Common myeloid progenitor, CD34-positive (primary cell): ENCODE measurements at places on chromosomes 5 and 9.
A peak's percentile ranks its signal among the peaks of the same experiment; 100 is the strongest.

DNA sequence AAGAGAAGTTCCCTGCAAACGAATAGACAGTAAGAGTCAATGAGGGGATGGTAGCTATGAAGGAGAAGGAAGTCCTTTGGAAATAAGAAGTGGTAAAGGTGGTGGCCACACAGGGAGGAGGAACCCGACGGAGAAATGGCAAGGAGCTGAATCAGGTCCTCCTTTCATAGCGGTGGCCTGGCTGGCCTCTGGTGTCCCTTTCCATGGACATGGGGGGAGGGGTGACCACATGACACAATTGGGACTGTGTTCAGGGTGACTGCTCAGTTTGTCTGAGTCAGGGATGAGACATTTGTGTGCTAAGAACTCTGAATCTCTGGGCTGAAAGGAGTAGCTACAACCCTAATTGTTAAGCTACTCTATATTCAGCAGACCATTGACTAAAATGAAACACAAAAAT, 28.7 kb upstream of the TIMD4 start:
- DNase-seq: no peak

- DNase-seq: no peak
Measured at GRCh38 chr9:32625320-32625719, 10.1 kb downstream of the TAF1L start.

- peak; percentile 56 for DNase-seq
Measured at GRCh38 chr5:35003018-35003957, 44.5 kb downstream of the AGXT2 start.

DNA sequence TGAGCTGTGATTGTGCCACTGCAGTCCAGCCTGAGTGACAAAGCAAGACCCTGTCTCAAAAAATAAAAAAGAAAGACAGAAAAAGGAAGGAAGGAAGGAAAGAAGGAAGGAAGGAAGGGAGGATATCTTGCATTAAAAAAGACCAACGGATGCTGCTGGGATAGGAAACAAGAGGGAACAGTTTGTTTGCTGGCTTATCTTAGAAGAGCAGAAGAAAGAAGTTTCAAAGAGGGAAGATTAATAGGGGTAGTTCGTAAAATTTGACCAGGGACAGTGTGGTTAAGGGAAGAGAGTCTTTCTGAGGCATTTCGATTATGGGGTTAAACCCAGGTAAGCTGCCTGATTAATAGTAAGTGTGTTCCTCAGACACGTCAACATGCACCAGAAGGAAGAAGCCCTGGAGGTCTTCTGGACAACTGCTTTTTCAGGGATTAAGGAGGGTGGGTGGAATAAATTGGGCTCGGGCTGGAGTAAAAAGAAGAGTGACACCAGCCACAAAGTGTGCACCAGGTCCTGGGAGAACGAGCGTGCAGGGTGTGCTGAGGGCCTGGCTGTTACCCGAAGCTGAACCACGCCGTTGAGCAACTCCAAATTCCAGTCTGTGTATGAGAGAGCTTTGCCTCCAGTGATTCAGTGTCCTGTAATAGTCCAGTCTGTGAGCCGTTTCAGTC, 24.8 kb downstream of the FYB1 start:
- peak; percentile 42 for DNase-seq

- DNase-seq: no peak
Measured at GRCh38 chr9:84320231-84320630, 20.3 kb downstream of the SLC28A3 start.

DNA sequence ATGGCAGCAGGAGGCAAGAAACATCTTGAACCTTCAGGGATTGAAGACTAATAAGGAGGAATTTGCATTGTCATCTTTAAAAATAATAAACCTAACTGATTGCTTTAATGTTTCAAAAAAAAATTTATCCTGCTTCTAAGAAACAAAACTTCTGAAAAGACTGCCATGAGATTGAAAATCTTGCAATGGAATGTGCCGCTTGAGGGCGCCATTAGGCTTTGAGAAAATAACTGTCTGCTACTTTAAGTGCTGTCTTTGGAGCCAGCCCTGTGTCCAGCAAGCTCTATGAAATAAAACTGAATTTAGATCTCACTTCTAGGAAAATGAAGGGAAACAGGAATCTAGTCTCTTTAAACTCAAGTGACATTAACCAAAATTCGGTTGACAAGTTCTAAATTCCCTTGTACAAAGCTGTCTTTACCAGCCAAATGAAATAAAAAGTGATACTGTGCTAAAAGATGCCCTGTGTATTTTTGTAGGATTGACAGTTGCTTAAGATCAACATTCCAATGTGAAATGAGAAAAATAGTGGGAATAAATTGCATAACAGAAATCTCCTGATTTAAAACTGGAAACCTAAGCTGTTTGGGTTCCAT, 79.4 kb downstream of the ESM1 start:
- DNase-seq: peak; percentile 73

- peak; percentile 38 for DNase-seq
Measured at GRCh38 chr9:33517373-33517772, 6.7 kb upstream of the ANKRD18B start.

DNA sequence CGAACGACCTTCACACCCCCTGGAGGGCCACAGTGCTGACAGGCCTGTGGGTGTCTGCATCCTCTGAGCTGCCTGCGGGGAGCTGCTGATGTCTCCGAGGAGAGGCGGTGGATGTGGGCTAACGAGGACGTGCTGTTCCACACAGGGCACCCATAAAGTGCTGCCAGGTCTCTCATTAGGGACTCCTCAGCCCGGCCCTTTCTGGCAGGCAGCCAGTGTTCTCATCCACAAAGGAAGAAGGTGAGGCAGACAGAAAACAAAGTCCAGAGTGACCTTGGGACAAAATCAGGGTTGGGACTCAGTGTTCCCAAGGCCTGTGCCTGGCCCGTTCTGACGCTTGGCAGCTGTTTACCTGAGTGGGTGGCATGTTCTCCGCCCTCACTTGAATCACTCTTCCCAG, 29.3 kb downstream of the CARTPT start:
- DNase-seq: no peak

- DNase-seq: no peak
Measured at GRCh38 chr5:39207345-39208045, 11.9 kb downstream of the FYB1 start.

DNA sequence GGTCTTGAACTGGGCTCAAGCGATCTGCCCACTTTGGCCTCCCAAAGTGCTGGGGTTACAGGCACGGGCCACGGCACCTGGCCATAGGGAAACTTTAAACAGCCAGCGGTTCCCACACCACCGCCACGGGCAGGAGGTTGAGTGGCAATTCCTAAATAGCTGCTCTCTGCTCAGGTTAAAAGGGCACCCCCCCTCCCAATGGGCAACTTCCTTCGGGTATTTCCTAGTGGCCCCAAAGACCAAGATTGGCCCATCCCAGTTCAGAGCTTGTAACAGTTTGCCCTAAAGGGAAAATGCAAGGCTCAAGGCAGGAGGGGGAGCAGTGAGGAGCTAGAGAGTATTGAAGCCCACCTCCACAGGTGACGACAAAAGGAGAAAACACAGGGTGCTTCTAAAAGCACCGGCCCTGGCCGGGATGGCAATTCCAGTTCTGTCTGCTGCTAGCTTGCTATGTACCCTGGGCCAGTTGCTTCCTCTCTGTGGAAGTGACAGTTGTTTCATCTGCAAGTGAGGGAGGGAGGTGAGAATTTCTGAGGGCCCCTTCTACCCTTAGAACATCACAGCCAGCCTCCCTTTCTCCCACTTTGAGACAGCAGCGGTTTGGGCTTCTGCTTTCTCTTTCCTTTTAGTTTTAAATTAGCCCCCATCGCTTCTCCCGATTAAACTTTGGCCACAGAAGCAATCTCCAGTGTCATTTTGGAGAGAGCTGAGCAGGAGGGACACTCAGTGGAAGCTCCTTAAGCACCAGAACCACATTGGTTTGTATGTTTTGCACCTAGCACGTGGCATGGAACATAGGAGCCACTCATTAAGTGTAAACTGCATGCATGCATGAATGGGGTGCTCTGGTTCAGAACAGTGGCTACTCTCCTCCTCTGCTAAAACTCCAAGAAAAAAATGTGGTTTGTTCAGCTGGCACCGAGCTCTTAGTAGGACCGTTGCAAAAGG, 17.3 kb upstream of the TNIP1 start:
- DNase-seq: peak; percentile 71

GRCh38 chr5:137696481-137696880, 39.4 kb downstream of the KLHL3 start:
- DNase-seq: peak; percentile 72

DNA sequence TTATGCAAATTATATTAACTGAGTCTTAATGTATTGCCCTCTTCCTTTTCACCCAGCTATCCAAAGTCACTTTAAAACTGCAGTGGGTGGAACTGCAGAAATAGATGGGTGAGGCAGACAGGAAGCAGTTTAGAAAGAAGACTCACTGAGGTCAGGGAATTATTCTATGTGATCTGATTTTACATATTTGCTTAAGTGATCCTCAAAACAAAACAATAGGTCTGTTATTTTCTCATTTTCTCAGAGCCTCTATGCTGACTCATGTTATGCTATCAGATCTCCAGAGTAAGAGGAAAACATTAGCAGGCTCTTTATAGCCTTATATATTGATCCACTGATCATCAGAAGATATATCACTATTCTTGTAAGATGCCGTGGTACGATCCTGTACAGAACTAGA, 63.5 kb downstream of the MRPS27 start:
- DNase-seq: no peak

DNA sequence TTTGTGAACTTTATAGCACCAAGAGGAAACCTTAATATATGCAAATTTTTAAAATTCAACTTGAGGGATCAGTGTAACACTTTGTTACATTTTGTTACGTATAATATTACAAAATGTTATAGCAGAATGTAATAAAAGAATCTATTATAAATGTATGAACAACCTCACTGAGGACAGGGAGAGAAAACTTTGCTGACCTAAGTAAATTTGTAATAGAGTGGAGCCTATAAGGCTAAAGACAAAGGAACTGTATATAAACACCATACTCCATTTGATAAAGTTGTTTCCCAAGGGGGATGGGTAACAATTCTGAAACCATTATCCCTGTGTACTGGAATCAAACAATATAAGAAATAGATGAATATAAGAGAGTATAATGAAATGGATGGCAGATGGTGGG, 77.3 kb downstream of the ANGPTL2 start:
- no peak for DNase-seq
